Head of caudate nucleus (tissue), 42 donors: ENCODE measurements at places on chromosomes 2 and 18.

DNA sequence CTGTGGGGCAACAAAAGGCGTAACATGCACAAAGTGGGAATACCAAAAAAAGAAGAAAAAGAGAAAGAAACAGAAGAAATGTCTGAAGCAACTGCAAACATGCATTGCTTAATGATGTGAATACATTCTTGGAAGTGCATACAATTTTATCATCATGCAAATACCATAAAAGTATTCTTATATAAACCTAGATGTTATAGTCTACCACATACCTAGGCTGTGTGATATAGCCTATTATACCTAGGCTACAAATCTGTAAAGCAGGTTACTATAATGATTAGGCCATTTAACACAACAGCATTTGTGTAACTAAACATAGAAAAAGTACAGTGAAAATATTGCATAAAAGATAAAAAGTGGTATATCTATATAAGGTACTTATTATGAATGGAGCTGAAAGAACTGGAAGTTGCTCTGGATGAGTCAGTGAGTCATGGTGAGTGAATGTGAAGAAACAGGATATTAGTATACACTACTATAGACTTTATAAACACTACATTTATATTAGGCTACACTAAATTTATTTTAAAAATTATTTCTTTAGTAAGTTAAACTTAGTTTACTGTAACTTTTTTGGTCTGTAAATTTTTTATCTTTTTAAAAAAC is 319.4 kb upstream of the KCNH7 start:
- no peak for DNase-seq

DNA sequence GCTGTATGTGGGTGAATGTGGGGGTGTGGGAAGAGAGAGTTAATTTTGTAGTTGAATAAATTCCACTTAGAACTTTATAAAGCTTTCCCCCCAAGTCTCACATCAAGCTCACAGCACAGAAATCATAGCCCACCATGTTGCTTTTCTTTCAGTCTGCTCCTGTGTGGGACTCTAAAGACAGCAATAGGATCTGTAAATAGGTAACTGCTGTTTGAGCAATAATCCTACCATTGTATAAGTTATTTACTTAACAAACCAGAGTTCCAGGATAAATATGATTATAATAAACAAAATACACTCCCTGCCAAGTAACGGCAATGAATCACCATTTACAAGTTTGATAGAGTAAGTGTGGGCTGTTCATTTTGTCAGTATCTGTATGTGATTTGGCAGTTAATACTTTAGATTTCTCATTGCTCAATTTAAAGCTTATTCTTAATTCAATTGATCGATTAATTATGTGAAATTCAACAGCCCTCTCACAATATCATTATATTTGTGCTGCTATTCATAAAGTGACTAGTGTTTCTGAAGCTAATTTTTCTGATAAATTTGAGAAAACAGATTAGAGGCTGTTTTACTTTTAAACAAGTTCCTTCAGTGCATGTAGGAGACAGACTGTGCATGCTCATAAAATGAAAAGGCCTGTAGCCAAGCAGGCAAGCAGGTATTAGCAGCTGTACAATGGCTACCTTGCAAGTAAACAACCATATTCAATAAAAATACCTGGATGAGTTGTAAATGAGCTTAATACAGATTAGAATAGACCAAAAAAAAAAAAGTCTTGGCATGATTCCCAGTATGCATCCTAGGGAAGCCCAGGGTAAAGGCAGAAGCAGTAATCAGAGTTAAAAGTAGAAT is 142.7 kb downstream of the PDE11A start:
- no peak for DNase-seq

- peak; percentile 28 for DNase-seq
Observed at GRCh38 chr2:223041527-223042109, 10.4 kb upstream of the KCNE4 start.

GRCh38 chr18:58955738-58956137 is 91.1 kb downstream of the ZNF532 start:
- DNase-seq = no peak

GRCh38 chr2:2031101-2031500 is 286.8 kb upstream of the PXDN start:
- DNase-seq = no peak

- no peak for DNase-seq
Observed at GRCh38 chr2:105640246-105640645, 104.5 kb upstream of the NCK2 start.

DNA sequence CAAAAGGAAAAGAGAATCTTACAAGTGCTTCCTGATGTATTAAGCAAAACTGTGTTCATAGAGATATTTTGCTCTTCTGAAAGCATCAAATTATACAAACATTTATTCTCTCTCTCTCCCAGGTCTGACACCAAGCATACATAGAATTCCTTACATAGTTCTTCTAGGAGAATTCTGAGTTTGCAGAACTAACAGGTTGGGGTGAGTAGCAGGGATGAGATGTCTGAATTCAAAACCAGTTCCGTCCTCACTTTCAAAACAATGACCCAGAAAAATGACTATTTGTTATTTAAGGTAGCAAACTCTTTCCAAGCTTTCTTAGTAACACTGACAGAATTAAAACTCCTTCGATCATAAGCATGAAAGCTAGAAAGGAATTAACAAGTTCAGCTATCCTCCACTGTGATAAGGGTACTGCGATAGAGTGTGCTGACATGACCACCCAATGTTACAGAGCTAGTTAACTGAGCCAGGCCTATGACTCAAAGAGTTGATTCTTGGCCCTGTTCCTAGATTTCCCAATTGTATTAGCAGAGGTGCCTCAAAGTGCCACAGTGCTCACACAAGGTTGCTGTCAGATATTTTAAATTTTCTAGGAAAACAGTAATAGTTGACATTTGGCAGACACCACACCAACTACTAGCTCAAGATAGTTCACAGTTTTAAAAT is 85.8 kb upstream of the SETBP1 start:
- no peak for DNase-seq

DNA sequence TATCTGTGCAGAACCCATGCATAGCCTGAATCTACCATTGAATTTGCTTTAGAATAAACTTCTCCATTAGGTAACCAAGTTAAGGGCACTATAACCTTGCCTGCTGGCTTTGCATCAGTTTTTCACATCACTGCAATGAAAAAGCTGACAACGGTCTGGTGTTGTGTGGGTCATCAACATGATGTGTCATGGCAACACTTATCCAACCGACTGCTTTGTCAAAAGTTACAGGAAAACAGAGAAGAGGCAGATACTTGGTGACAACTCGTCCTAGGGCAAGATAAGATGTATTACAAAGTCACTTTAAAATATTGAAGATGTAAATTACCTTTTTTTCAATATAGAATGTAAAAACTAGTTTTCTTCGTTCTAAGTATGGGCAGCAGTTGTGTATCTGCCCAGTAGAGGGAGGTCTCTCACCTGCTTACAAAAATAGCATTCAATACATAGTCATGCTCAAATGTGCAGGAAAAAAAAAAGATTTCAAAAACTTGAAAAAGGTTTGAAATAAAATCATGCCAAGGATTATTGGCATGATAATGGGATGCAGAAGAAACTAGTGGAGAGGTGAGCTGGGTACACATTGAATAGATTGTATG is 96.3 kb downstream of the EVA1A start:
- no peak for DNase-seq

- DNase-seq = no peak
Observed at GRCh38 chr18:33558529-33558928, 19.5 kb upstream of the ASXL3 start.

DNA sequence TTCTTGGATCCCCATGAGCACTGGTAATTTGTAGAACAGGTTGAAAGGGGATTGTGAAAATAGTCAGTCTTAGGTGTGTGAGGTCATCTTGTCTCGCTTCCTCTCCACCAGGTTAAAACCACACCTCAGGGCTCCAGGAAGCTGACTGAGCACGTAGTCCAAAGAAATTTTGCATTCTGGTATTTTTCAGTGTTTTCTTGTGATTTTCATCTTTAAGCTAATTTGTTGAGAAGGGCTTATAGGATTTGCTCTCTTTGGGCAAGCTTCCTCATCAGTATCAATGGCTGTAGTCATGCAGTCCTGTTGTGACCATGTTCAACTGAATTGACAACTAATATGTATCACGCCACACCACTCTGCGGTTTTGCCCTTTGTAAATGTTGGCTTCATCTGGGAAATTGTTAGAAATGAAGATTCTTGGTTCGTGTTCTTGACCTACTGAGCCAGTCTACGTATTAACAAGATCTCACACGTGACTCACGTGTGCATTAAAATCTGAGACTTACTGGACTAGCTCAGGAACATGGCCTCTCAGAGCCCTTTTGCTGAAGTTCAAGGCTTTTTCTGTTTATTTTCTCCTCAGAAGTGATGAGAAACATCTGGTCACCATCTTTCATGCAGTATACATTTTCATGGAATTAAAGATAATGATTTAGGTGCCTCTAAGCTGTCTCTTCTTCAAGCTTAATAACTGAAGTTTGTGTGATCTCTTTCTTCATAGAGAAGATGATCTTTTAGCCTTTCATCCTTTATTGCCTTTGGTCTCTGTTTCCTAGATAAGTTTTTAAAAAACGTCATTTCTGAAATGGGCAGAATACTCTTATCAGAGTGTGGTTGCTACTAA is 32.8 kb downstream of the FMNL2 start:
- DNase-seq = no peak

- no peak for DNase-seq
Observed at GRCh38 chr2:224023188-224023587, 15.9 kb downstream of the SERPINE2 start.

DNA sequence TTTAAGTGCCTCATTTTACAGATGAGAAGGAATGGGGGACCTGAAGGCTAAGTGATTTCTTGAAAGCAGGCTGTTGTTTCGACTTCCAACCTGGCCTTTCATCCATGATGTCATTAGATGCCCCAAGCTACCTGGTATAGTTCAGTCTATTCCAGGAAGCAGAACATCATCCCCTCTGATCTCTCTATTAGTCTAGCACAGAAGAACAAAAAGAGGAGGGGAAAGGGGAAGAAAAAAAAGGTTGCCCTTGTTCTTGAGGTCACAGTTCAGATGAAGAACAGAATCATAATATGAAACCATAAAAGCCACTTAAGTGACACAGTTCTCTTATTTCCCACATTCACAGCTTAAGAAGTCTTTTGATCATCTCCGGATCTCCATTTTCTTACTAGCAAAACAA is 386.2 kb upstream of the HNRNPA3 start:
- DNase-seq = no peak

GRCh38 chr2:43882312-43882711 is 43.5 kb downstream of the ABCG8 start:
- no peak for DNase-seq

DNA sequence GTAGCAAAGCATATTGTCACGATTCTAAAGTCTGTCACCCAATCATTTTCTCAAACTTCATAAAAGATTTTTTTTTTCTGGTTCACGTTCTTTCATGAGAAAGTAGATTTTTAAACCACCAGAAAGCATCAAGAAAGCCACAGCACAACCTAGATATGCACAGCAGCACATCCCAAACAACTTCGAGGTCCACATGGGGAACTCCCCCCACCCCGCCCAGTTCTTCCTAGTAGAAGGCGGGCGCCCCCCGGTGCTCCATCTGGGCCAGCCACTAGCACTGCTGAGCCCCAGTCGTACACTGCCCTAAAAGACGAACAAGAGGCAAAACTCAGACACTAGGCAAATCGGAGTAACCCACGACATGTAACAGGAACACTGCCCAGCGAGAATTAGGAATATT is 15.5 kb downstream of the HDLBP start:
- no peak for DNase-seq

DNA sequence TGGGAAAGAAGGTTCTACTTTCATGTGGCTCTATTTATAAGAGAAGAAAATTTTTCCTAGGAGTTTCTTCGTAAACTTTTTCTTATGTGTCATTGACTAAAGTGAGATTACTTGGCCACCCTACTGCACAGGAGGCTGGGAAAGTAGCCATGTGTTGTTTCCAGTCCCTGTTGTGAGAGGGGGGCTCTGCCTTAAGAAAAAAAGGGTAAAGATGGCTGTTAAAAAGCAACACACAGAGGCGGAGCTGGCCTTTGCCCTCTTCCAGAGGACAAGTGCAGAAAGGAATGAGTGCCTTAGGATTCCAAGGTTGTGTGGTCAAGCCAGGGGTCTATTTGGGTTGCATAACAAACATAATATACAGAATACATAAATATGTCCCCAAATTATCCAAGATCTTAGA is 230.0 kb upstream of the CXCR4 start:
- no peak for DNase-seq

DNA sequence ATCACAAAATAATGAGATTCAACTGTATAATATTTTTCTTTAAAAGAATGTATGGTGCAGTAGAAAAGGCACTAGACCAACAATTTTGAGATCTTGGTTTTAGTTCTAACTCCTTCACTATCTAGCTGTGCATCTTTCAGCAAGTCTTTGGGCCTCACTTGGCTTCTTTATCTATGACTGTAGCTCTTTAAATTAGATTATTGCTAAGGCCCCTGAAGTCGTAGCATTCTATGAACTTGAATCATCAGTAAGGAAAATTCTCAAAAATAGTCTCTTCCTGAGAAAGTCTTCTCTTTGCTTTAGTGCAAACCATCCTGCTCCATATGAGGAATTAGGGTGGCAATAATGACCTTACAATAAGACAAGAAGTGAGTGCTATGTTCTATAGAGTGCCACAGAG is 140.4 kb downstream of the FTCDNL1 start:
- DNase-seq = no peak

DNA sequence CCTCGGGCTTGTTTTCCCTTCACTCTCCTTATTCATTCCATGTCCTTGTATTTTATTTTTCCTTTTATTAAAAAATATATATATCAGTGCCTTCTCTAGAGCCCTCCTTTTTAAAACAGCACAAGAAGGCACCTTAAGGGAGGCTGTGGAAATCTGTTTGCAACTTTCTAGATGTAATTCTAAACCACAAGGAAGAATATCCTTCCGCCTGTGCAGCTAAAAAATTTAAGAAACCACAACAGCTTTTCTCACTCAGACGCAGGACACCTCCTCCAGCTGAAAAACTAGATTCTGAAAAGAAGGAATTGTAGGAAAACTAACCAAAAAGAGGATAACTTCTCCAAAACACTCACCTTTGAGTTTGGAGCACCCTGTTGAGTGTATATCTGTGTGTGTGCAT is 142.2 kb downstream of the BCL11A start:
- no peak for DNase-seq

DNA sequence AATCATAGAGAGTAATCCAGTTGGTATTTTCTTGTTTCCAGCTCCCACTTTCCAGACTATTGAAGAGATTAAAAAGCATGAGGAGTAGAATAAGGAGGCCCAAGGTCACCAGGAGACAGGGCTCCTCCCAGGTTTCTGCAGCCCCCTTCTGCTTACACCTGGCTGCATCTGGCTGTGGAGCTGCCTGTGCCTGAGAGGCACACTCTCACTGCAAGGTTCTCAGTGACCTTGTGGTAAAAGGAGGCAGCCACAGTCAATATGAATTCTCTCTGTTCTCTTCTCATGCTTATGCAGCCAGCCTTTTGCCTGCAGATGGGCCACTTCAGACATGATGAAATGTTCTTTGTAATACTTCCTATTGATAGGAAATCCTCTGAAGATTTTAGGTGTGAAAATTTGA is 233.7 kb downstream of the MYO3B start:
- DNase-seq = no peak

- DNase-seq = no peak
Observed at GRCh38 chr2:40548521-40548920, 96.6 kb upstream of the SLC8A1 start.

DNA sequence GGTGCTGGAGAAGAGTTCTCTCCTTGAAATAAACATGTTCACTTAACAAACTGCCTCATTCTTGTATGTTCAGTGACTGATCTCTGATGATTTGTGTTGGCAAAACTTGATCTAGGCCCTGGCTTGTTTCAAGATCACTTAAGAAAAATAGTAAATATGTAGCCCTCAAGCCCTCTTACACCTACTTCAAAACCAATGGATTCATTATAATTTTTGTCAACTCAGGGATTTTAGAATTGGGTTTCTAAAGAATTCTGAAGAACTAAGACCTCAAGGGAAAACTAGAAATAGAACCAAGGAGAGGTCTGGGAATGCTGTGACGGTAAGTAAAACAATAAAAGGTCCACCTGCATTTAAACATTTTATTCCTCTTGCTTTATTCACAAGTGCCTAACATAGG is 1731.6 kb upstream of the CELF4 start:
- DNase-seq = no peak
